ENCODE measurements at places on chromosomes 7 and 10.

GRCh38 chr10:130999376-131000202, 311.9 kb downstream of the TCERG1L start:
- no peak for DNase-seq

DNA sequence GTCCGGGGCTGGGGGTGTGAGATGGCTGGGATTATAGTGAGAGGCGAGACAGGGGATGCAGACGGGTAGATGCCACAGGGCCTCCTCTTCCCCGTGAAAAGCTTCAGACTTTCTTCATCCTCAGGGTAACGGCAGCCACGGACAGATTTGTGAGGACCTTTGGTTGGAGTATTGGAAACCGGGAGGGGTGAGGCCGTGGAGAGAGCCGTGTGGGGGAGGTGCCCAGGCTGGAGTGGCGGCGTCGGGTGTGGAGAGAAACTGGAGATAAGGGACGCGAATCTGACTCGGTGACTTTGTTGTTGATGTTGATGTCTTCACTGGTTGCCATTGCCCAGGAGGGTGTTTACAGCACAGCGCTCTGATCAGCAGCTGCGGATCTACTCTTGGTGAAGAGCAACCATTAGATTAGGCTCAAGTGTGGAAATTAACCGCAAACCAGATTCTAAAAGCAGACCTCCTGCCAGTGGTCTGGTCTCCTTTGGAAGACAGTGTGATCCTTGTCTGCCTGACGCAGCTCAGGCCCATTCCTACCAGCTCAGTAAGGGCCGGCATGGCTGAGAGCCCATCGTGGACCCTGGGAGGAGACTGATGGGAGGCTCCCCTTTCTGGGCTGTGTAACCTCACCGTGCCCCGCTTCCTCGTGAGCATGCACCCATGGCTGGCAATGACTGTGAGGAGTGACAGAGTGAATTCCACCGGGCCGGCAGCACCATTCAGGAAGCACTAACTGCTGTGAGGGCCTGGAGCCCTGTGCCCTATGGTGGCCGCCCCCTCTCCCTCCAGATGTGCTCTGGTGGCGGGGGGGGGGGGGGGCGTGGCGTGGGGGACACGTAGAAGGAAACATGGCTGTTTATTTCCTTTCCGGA, 90.3 kb downstream of the INPP5A start:
- no peak for DNase-seq

GRCh38 chr7:44994877-44995554, 5.0 kb upstream of the CCM2 start:
- DNase-seq = no peak

DNA sequence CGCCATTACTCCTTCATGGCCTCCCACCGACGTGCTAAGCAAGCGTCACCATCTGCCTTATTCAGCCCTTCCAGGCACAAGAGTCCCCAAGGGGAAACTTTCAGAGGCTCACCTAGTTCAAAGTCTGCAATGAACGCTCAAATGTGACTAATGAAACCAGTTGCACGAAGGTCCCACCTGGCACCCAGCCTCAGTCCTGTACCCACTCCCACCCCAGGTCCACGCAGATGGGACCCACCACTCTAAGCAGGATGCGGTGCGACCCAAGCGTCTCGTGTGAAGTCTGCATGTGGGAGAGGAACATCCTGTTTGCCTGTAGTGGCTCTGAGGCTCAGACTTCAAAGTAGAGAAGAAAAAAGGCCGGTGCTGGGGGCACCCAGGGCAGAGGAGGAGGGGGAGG, 40.3 kb downstream of the RGS10 start:
- no peak for DNase-seq

DNA sequence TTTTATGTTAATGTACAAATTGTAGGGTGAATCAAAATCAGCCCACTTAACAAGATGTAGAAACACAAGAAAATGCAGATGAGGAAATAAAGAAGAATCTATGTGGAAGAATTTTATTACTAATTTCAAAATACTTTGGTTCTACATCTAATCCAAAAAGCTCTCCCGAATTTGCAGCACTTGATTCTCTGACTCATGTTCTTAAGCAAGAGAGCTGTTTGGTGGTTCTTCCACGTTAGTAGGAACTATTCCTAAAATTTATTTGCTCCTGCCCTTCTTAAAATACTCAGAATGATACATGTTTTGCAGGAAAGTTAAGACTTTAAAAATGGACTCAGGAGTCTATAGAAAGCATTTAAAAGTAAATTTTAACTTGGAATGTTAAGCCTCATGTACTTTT, 91.8 kb downstream of the ZMYND11 start:
- no peak for DNase-seq

All from NCI-H774 (cell line).